Uterine smooth muscle cell (primary cell): ENCODE measurements at places on chromosomes 12 and 14. TPM values are rescaled to one million over a fixed set of nuclear protein-coding genes. Genes with fewer than 3 reads are reported as not detected.

PIANP gene
- under 0.01 TPM in 1 of 2 replicates, not detected in the other for total RNA-seq

DDX23 gene
- total RNA-seq: 78.2 and 101 TPM in 2 replicates

GLT1D1 gene
- total RNA-seq: not detected in 2 replicates

KRT3 gene
- not detected in 2 replicates for total RNA-seq

METTL25 gene
- total RNA-seq: 5.2 and 5.5 TPM in 2 replicates

KLRF1 gene
- total RNA-seq: 0.25 TPM in 1 of 2 replicates, not detected in the other

DPY19L2 gene
- total RNA-seq: 4.2 and 7.2 TPM in 2 replicates

MYO1H gene
- total RNA-seq: not detected in 2 replicates

LALBA gene
- total RNA-seq: not detected in 2 replicates

BIN2 gene
- not detected in 2 replicates for total RNA-seq

OTX2 gene
- total RNA-seq: not detected in 2 replicates

APEX1 gene
- 79.0 and 82.6 TPM in 2 replicates for total RNA-seq

C14orf180 gene
- not detected in 2 replicates for total RNA-seq

DTX3 gene
- total RNA-seq: 15.6 and 23.1 TPM in 2 replicates

ADCY6 gene
- 30.5 and 43.5 TPM in 2 replicates for total RNA-seq

C14orf39 gene
- not detected in 2 replicates for total RNA-seq

SARNP gene
- 101 and 113 TPM in 2 replicates for total RNA-seq

SLCO1B1 gene
- not detected in 2 replicates for total RNA-seq

NPFF gene
- not detected in 2 replicates for total RNA-seq

GALNT16 gene
- total RNA-seq: 0.22 and 1.1 TPM in 2 replicates

SSPN gene
- total RNA-seq: 14.4 and 19.0 TPM in 2 replicates

AQP2 gene
- total RNA-seq: not detected in 2 replicates

ATG101 gene
- 101 and 102 TPM in 2 replicates for total RNA-seq

ARID4A gene
- total RNA-seq: 9.7 and 11.1 TPM in 2 replicates

CTSG gene
- total RNA-seq: not detected in 2 replicates

PRH1 gene
- total RNA-seq: 21.8 and 27.1 TPM in 2 replicates

RNU6-7 gene
- not detected in 2 replicates for total RNA-seq

GPR84 gene
- total RNA-seq: not detected in 2 replicates

ZFP36L1 gene
- 54.8 and 59.2 TPM in 2 replicates for total RNA-seq

EIF2S3B gene
- total RNA-seq: 1.2 and 12.6 TPM in 2 replicates

OR4L1 gene
- total RNA-seq: not detected in 2 replicates

PELI2 gene
- total RNA-seq: 7.9 and 14.1 TPM in 2 replicates

KERA gene
- not detected in 2 replicates for total RNA-seq

RNASE4 gene
- 15.8 and 21.6 TPM in 2 replicates for total RNA-seq

INHBE gene
- 2.1 and 17.0 TPM in 2 replicates for total RNA-seq

VCPKMT gene
- total RNA-seq: 4.5 and 6.1 TPM in 2 replicates

TOMM20L gene
- not detected in 2 replicates for total RNA-seq

BCL2L14 gene
- total RNA-seq: not detected in 2 replicates

OR4E2 gene
- total RNA-seq: 0.12 TPM in 1 of 2 replicates, not detected in the other

NAV3 gene
- total RNA-seq: 85.5 and 126 TPM in 2 replicates

GPRC5D gene
- not detected in 2 replicates for total RNA-seq

E2F7 gene
- total RNA-seq: 26.4 and 32.6 TPM in 2 replicates

CDKN1B gene
- total RNA-seq: 42.4 and 55.0 TPM in 2 replicates

TPH2 gene
- under 0.01 TPM in 1 of 2 replicates, not detected in the other for total RNA-seq

TAS2R46 gene
- 2.6 and 4.8 TPM in 2 replicates for total RNA-seq

MMP19 gene
- total RNA-seq: 2.7 and 5.2 TPM in 2 replicates

CCDC92 gene
- total RNA-seq: 10.7 and 12.9 TPM in 2 replicates

RDH5 gene
- 11.9 and 17.7 TPM in 2 replicates for total RNA-seq

CATSPERB gene
- total RNA-seq: 0.11 and 0.12 TPM in 2 replicates

RPGRIP1 gene
- under 0.01 TPM in 1 of 2 replicates, not detected in the other for total RNA-seq
